ENCODE measurements at places on chromosomes 2 and 18.
A peak's percentile ranks its signal among the peaks of the same experiment; 100 is the strongest.

- DNase-seq = no peak
These were observed 149.9 kb downstream of the TGIF1 start for GRCh38 chr18:3599861-3600260.

GRCh38 chr2:110219496-110220189 is 7.3 kb upstream of the MTLN start:
- no peak for DNase-seq

DNA sequence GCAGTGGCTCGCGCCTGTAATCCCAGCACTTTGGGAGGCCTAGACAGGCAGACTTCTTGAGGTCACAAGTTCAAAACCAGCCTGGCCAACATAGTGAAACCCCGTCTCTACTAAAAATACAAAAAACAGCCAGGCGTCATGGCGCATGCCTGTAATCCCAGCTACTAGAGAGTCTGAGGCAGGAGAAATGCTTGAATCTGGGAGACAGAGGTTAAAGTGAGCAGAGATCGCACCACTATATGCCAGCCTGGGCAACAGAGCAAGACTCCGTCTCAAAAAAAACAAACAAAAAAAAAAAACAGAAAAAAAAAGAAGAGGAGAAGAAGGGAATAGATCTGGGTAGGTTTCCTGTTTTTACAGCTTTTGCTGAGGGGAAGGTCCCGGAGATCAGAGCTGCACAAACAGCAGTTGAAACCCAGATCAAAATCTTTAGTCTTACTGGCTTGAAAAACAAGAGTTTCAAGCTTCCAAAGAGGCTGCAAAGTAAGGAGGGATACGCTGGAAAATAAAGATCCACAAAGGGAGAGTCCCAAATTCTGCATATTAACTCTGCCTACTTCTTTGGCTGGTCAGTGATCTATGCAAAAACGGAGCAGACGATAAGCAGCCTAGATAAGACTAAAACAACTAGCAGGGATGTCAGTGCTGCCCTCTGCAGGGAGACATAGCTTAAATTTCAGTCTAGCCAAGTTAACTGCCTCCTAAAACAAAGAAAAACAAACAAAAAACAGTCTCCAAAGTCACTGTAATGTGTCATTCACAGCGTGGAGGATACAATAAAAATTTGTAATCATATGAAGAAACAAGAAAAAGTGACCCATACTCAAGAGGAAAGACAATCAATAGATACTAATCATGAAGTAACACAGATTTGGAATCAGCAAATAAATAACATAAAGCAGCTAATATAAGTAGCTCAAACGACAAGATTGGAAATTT is 74.1 kb downstream of the TLK1 start:
- peak; percentile 54 for DNase-seq

DNA sequence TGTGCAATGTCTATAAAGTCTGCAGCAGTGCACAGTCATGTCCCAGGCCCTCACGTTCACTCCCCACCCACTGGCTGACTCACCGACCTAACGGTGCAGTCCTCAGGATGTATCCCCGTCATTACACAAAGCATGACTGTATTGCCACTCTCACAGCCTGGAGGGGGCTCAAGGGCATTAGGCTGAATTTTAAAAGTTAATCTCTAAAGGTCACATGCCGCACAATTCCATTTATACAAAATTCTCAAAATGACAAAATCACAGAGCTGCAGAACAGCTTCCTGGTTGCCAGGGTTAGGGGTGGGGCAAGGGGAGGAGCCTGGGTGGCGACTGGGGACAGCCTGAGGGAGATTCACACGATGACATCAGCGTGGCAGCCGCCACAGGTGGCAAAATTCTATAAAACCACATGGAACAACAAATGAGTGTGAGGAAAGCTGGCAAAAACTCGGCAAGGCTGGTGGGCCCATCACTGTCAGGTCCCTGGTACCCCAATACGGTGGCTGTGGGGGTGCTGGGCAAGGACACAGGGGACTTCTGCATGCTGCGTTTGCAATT is 97.6 kb downstream of the NDUFA10 start:
- DNase-seq = peak; percentile 51

GRCh38 chr2:190333928-190334327 is 9.5 kb upstream of the INPP1 start:
- no peak for DNase-seq

- no peak for DNase-seq
These were observed 128.3 kb downstream of the AFF3 start for GRCh38 chr2:100013892-100014677.

DNA sequence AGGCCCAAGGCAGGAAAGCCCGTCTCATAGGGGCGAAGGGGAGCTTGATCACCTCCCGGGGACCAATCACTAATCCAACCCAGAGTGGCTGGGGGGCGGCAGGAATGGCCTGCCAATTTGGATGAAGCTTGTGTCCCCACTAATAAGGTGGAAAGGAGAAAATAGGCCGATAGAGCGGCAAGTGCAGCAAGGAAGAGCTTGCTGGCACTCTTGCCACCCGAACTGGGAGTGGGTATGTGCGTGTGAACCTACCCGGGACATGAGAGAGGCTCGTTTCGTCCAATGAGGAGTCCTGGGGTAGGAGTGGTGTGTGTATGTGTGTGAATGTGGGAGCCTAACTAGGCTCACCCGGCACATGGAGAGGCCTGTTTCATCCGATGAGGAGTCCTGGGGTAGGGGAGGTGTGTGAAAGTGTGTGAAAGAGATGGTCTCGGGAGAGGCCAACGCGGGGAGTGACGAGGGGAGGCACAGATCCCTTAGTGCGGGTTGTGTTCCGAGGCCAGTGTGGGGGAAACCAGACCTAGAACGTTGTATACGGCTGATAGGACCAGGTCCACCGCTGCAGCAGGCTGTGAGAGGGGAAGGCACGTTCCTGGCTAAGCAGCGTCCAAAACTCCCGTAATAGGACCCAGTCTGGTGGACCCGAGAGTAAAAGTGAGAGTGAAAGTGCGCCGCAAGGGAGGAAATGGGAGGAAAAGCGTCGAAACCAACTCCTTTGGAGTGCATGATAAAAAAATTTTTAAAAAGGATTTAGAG is 47.1 kb upstream of the SELENOI start:
- no peak for DNase-seq

DNA sequence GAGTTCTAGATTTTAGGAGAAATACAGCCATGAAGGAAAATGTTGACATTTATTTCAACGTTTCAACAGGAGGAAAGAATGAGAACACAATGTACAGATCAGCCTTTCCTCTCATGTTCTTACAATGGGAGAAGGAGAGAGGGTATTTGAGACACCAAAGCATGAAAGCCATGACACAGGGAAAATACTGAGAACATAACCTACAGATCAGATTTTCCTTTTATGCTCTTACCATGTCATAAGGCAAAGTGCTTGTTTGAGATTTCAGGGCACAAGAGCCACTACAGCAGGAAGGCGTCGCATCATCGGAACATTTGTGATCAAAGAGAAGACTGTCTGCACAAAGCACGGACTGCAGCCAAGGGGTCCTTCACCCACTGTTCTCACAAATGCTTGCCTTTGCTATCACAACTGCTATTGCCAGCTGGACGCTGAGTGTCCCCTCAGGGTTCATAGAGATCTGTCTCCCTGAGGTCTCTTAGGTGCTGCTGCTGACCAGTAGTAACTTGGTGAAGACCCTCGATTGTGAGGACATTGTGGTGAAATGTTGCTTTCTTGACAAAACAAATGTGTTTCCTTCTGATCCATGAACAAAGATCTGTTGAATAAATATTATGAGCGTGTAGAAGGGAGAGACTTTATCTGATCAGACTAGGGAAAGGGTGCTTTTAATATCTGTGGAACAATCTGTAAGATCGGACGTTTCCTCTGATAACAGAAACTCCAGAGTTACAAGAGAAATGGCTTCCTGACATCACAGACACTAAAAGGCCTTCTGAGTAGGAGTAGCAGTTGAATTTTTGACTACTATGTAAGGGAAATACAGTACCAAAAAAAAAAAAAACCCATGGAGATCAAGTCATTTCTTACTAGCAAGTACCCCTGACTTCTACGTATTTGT is 6.4 kb upstream of the IL1RL1 start:
- DNase-seq = no peak

GRCh38 chr18:77016936-77017335 is 115.6 kb downstream of the MBP start:
- DNase-seq = no peak

DNA sequence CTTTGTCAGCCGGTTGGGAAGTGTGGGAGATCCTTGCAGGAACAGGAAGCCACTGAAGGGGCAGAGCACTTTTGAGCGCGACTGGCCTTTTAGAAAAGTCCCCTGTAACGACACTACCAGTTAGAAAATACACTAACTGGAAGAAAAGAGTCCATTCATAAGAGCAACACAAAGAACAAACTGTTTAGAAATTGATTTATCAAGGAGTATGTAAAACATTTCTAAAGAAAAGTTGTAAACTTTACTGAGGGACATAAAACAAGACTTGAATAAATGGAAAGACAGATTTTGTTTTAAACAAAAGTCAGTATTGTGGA is 29.8 kb upstream of the POMC start:
- no peak for DNase-seq

DNA sequence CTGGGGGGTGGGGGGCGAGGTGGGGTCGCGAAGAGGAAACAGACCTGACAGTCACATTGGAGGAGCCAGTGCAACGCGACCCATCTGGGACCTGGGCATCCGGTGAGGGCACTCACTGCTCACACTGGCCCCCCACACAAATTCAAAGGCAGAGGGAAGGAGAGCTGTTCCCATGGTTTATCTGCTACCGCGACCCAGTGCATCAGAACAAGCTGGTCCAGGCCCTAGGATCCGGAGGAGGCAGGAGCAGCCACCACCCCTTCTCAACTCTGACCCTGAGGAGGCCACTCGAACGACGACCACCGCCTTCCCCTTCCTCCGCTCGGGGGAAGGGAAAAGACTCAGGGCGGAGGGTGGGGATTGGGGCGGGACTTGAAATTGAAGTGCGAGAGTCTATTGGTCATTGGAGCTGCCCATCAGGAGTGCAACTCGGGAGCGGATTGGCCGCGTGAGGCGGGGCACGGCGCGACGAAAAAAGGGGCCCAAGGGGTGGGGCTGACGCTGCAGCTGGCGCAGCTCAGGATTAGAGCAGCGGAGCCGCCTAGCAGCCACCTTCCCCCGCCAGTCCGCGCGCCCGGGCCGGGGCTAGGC is at the start of gene CDK5R2:
TSS of gene CDK5R2 (plus strand) at position 526 of the 591 bp plus-strand sequence. CDS start 155 bp downstream, outside the sequence.
- peak; percentile 27 for DNase-seq

DNA sequence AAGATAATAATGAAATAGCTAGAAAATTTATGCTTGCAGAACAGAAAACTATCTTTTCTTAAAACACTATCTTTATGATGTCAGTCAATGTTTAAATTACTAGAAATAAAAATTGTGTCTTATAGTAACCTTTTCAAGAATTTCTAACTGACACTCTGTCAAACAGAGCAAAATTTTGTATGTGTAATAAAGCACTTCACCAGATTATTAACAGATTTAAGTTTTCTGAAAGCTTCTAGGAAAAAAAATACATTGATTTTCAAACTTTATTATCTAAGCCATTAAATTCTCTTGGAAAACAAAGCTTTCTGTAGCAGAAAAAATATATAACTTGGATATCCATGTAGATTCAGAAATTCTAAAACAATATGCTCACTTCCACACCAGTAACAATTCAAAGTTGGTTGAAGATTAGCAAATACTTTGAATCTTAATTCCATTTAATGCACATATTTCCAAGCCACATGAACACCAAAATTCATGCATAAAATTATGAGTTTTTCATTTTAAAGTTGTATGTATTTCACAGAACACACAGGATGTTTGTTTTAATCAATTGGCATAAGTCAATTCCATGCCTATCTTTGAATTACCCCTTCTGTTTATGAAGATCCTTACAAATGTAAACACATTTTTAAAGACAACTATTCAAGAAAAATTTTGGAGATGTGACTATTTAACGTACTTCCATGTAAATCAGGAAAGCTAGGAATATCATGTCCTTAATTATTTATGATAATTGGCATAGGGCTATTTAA is 19.9 kb downstream of the FN1 start:
- no peak for DNase-seq

GRCh38 chr2:227450926-227451654 is 20.9 kb upstream of the AGFG1 start:
- DNase-seq = no peak

GRCh38 chr2:53861824-53862223 is 2.1 kb upstream of the GPR75 start:
- no peak for DNase-seq

- no peak for DNase-seq
These were observed 6.8 kb downstream of the ACTR1B start for GRCh38 chr2:97656905-97657587.

- DNase-seq = no peak
These were observed 1.6 kb downstream of the ST8SIA3 start for GRCh38 chr18:57353940-57354461.

DNA sequence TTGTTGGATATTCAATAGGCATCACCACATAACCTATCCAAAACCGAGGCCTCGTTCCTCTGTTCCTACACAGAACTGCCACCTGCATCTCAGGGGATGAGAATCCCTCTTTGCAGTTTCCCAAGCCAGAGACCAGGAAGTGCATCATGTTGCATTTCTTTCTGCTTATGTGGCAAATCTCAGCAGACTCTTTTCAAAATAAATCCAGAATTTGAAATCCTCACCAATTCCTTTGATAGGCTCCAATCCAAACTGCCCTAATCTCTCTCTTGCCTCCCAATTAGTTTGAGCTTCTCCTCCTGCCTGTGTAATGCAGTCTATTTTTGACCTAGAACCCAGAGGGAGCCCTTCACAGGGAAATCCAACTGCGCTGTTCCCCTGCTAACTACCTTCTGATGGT is 215.5 kb downstream of the RNF144A start:
- DNase-seq = no peak

- DNase-seq = no peak
These were observed 137.8 kb downstream of the PIK3C3 start for GRCh38 chr18:42092848-42093247.

DNA sequence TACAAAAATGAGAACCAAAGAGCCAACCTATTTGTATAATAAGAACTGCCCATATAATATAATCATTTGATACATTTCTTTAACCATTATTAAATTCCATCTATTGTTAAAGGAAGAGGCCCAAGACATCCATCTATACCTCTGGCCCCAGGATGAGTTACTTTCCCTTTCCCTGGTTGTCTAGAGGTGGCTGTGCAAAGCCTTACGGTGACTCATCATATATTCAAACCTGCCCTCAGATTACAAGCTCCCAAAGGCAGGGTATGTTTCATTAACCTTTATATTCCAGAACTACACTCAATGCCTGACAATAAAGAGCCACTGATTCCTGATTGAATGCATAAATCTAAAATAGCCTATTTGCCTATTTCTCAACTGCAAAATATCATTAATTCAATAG is 105.8 kb upstream of the PID1 start:
- DNase-seq = no peak

DNA sequence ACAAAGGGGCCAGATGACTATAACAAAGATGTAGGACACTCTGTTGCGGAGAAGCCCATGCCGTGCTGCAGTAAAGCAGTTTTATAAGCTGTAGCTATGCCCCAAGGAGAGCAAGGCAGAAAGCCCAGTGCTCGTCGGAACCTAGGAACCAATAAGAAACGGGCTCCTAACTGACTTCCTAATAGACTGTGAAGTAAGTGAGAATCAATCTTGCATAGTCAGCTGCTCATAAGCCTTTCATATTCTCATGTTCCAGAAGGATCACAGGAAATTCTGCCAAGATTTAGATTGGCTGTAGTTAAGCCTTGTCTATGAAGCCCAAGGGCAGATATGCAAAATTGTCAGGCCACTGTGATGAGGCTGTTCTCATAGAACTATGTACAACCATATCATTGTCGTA is 98.4 kb downstream of the RTTN start:
- no peak for DNase-seq

Measured in effector CD4-positive, alpha-beta T cell (primary cell).